Right ventricle myocardium inferior (tissue), 1 donor: ENCODE measurements at places on chromosomes 3 and 15. TPM values are rescaled to one million over a fixed set of nuclear protein-coding genes. Genes with fewer than 3 reads are reported as not detected.

VGLL4 gene
- 26.8 TPM for total RNA-seq

ZKSCAN7 gene
- total RNA-seq: 2.1 TPM

SLC2A2 gene
- total RNA-seq: not detected

LIPH gene
- 0.22 TPM for total RNA-seq

MEIS2 gene
- 45.4 TPM for total RNA-seq

DENND4A gene
- total RNA-seq: 12.7 TPM

CPLX3 gene
- 2.8 TPM for total RNA-seq

GATA2 gene
- total RNA-seq: 9.1 TPM

NANOGP8 gene
- not detected for total RNA-seq

MAP1A gene
- 21.4 TPM for total RNA-seq

BUB1B gene
- total RNA-seq: 2.4 TPM

KIF23 gene
- 1.5 TPM for total RNA-seq

FBXL22 gene
- total RNA-seq: 33.2 TPM

SYNM gene
- total RNA-seq: 311 TPM

LRRC34 gene
- 1.6 TPM for total RNA-seq

ANKRD63 gene
- 0.92 TPM for total RNA-seq

RNF13 gene
- 45.5 TPM for total RNA-seq

AP4E1 gene
- 6.4 TPM for total RNA-seq

GASK1A gene
- 0.92 TPM for total RNA-seq
